Endothelial cell of umbilical vein (primary cell): ENCODE measurements at places on chromosomes 2 and 18. TPM values are rescaled to one million over a fixed set of nuclear protein-coding genes. Genes with fewer than 3 reads are reported as not detected.

The MEP1B gene
- not detected in 2 replicates for polyA plus RNA-seq

DNA sequence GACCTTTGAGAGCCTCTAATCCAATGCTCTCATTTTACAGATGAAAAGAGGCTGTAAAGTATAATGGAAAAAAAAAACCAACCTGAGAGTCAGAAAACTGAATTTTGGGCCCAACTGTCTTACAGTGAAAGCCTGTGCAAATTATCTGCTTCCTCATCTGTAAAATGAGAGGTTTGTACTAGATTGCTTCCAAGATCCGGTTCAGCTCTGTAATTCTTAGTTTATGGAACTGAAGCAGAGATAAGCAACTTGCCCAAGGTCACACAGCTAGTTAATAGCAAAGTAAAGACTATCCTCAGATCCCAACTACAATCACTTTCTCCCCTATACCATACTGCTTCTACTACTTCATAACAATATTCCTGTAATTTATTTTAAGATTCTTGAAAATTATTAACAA lies 6.3 kb downstream of the TLK1 start:
- no peaks in the 10 kb centered on the region for H3K36me3 ChIP-seq
- no peak overlapping the region for H3K4me3 ChIP-seq
- H3K27me3 ChIP-seq = no peaks in the 10 kb centered on the region
- peak; percentile 42 for DNase-seq

GRCh38 chr2:138223319-138223718 lies 259.0 kb downstream of the HNMT start:
- H3K27ac ChIP-seq = no peak overlapping the region
- H3K36me3 ChIP-seq = no peaks in the 10 kb centered on the region
- DNase-seq = no peak
- H3K4me1 ChIP-seq = peaks cover 3% of the 10 kb centered on the region

The PRKCE gene
- polyA plus RNA-seq = 31.5 and 33.9 TPM in 2 replicates

DNA sequence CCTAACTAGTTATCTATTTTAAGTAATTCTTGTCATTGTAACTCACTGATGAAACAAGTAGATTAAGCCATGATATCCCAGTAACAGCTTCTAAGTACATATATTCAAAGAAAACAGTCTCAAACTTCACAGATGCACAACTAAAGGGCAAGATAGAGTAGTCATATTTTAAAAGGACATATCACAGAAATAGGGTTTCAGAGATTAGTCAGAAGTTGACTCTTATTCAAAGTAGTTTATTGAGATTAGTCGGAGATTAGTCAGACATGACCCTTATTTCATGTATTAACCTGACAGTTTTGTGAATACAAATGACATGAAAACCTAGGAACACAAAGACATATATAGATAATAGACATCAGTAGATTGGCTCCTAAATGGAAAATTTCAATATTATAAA lies 15.9 kb upstream of the CHAC2 start:
- H3K4me1 ChIP-seq = peaks cover 3% of the 10 kb centered on the region
- peak; percentile 24 for DNase-seq
- no peak overlapping the region for H3K4me3 ChIP-seq
- H3K27ac ChIP-seq = no peak overlapping the region

DNA sequence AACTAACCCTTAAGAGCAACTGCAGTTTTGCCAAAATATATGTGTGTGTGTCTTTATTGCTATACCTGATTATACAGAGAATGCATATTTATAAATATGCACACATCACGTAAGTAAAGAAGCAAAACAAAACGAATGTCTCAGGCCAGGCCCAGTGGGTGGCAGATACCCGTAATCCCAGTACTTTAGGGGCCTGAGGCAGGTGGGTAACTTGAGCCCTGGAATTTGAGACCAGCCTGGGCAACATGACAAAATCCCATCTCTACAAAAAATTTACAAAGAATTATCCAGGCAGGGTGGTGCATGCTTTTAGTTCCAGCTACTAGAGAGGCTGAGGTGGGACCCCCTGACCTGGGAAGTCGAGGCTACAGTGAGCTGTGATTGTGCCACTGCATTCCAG lies 745.3 kb downstream of the SATB2 start:
- no peaks in the 10 kb centered on the region for H3K36me3 ChIP-seq
- no peaks in the 10 kb centered on the region for H3K27me3 ChIP-seq
- H3K4me1 ChIP-seq = no peaks in the 10 kb centered on the region
- no peak for DNase-seq
- no peak overlapping the region for H3K27ac ChIP-seq
- H3K4me3 ChIP-seq = no peak overlapping the region

The SLC11A1 gene
- 0.03 and 0.08 TPM in 2 replicates for polyA plus RNA-seq

GRCh38 chr18:33673689-33674088 lies 95.7 kb downstream of the ASXL3 start:
- H3K4me1 ChIP-seq = no peaks in the 10 kb centered on the region
- H3K4me3 ChIP-seq = no peak overlapping the region
- no peaks in the 10 kb centered on the region for H3K36me3 ChIP-seq

The TMEM17 gene
- 1.3 and 2.0 TPM in 2 replicates for polyA plus RNA-seq

DNA sequence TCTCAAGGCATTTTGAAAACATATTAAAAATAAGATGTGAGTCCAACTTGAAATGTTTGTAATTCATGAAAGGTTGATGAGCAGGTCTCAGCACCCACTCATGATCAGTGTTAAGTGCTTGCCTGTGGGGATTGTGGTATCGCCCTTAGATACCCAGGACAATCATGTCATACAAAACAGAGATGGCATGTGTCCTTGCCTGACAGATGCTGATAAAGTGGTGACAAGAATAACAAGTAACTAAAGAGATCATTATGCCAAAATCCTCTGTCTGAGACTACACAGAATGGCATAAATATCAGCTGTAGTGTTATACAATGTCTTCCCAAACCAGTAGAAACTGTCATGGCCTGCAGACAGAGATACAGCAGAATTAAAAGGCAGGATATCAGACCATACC lies 930.3 kb downstream of the SUCLG1 start:
- H3K27ac ChIP-seq = no peak overlapping the region
- H3K4me1 ChIP-seq = no peaks in the 10 kb centered on the region
- no peaks in the 10 kb centered on the region for H3K36me3 ChIP-seq
- H3K27me3 ChIP-seq = no peaks in the 10 kb centered on the region

The CRYGD gene
- polyA plus RNA-seq = not detected in 2 replicates

DNA sequence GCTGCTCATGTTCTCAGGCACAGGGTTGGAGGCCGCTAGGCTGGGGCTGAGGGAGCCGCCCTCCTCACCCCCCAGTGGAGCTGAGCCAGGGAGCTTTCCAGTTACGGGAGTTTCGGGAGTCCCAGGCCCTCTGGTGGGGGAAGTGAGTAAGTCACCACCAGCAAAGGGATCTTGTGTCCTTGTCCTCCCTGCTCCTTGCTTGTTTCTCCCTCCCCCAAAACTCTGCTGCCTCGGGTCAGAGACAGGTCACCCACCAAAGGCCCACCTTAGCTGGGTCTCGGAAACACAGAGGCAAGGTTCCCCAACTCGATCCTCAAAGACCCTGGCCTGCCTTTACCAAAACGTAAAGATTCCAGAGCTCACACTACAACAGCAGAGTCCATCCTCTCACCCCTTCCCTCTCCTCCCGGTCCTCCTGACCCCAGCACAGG lies 60.5 kb upstream of the POMC start:
- H3K27ac ChIP-seq = no peak overlapping the region
- H3K27me3 ChIP-seq = no peaks in the 10 kb centered on the region
- H3K4me3 ChIP-seq = no peak overlapping the region
- H3K36me3 ChIP-seq = peaks cover 6% of the 10 kb centered on the region
- DNase-seq = peak; percentile 72

DNA sequence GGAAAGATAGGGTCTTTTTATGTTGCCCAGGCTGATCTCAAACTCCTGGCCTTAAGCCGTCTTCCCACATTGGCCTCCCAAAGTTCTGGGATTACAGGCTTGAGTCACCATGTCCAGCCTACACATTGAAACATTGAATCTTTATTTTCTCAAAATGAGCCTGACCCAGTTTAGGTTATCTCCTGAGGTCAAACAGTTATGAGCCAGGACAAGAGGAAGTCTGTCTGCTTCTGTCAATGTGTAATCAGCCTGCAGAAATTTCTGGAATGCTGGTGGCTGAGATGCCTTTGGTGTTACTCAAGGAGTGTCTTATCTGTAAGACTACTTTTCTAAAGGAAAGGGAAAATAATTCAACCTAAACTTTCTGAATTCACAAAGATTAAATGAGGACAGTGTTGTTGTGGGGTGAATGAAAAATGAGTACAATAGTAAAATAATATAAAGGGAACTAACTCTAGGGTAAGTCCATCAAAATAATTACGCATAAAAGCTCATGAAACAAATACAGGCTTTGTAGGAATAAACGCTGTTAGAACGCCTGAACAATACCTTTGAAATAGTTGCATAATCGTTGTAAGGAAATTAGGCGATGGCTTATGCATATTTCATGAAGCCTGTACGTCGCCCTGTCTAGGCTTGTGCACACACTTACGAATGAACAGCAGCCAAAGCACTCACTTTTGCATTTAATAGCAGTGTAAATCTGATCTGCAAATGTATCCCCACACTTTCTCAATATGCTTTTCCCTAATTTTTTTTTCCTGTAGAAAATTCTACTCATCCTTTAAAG lies 260.8 kb downstream of the RDH14 start:
- peaks cover 2% of the 10 kb centered on the region for H3K36me3 ChIP-seq
- no peaks in the 10 kb centered on the region for H3K27me3 ChIP-seq
- peaks cover 39% of the 10 kb centered on the region for H3K4me1 ChIP-seq
- peak overlapping the region; percentile 44 for H3K4me3 ChIP-seq
- H3K27ac ChIP-seq = peak overlapping the region; percentile 97
- DNase-seq = peak; percentile 94

The SNED1 gene
- 12.4 and 14.1 TPM in 2 replicates for polyA plus RNA-seq

DNA sequence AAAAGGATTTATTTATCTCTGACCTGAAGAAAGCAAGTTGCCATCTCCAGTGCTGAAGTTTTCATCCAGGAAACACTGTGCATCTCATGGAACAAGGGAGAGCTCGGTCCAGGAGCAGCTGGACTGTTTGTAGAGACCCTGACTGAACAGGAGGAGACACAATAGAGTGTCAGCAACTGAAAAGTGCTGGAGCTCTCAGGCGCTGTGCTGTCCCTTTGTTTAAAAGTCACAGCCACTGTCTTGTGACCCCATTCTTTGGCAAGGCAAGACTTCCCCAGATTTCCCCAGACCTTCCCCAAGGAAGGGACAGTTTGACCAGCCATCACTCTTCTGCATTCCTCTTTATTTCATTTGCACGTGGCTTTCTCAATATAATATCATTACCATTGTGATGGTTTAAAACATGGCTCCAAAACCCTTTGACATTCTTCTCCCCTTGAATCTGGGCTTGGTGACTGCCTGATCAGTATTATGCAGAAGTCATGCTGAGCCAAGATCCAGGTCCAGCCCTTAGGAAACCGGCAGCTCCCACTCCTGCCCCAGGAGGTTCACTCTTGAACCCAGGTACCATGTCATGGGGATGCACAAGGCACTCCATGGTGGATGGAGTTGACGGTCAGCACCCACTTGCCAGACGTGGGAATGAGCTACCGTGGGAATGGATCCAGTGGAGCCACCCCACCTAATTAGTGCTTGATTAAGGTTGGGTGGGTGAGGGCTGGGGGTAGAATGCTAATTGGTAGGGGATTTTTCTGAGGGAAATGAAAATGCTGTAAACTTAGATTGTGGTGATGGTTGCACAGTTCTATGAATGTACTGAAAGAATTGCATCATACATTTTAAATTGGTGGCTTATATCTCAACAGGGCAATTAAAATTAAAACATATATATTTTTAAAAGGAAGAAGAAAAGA lies 497.9 kb upstream of the RAB6C start:
- H3K27ac ChIP-seq = no peak overlapping the region
- H3K4me3 ChIP-seq = no peak overlapping the region
- no peaks in the 10 kb centered on the region for H3K36me3 ChIP-seq
- no peak for DNase-seq
- H3K4me1 ChIP-seq = no peaks in the 10 kb centered on the region

DNA sequence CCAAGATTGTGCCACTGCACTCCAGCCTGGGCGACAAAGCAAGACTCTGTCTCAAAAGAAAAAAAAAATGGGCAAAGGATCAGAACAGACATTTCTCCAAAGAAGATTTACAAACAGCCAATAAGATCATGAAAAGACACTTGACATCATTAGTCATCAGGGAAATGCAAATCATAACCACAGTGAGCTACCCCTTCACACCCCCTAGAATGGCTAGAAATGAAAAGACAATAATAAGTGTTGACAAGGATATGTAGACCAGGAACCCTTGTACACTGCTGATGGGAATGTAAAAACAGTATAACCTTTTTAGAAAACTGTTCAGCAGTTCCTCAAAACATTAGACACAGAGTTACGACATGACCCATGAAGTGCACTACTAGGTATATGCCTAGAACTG lies 18.4 kb upstream of the MTERF4 start:
- H3K4me1 ChIP-seq = no peaks in the 10 kb centered on the region
- no peak overlapping the region for H3K4me3 ChIP-seq
- no peaks in the 10 kb centered on the region for H3K27me3 ChIP-seq
- H3K36me3 ChIP-seq = no peaks in the 10 kb centered on the region
- DNase-seq = no peak

The CD207 gene
- not detected in 2 replicates for polyA plus RNA-seq

The CCDC74A gene
- 11.7 and 13.6 TPM in 2 replicates for polyA plus RNA-seq

The FAM98A gene
- polyA plus RNA-seq = 34.6 and 52.8 TPM in 2 replicates

The TRABD2A gene
- 0.45 and 1.0 TPM in 2 replicates for polyA plus RNA-seq

The TRIM54 gene
- polyA plus RNA-seq = 1.6 and 1.7 TPM in 2 replicates

DNA sequence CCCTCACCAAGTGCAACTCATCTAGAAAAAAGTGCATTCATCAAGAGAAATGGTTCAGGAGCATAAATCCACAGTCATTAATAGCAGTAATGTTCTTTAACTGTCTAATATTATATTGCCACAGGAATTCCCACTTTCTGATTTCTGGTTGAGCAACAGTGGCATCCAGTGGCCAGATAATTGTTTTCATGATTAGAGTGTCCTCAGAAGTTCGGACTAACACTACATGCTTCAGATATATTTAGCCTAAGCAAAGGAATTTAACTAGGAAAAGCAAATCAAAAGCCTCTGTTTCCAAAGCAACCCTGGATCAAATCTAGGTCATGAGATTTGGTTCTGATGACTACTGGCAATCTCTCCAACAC lies 9.8 kb upstream of the ERBB4 start:
- no peak overlapping the region for H3K27ac ChIP-seq
- no peaks in the 10 kb centered on the region for H3K27me3 ChIP-seq
- H3K4me3 ChIP-seq = no peak overlapping the region
- DNase-seq = peak; percentile 54
- no peaks in the 10 kb centered on the region for H3K4me1 ChIP-seq

- no peak overlapping the region for H3K4me3 ChIP-seq
- no peak for DNase-seq
- no peaks in the 10 kb centered on the region for H3K36me3 ChIP-seq
- no peaks in the 10 kb centered on the region for H3K4me1 ChIP-seq
- no peak overlapping the region for H3K27ac ChIP-seq
Observed at GRCh38 chr2:223580951-223581350, 21.2 kb downstream of the SCG2 start.

DNA sequence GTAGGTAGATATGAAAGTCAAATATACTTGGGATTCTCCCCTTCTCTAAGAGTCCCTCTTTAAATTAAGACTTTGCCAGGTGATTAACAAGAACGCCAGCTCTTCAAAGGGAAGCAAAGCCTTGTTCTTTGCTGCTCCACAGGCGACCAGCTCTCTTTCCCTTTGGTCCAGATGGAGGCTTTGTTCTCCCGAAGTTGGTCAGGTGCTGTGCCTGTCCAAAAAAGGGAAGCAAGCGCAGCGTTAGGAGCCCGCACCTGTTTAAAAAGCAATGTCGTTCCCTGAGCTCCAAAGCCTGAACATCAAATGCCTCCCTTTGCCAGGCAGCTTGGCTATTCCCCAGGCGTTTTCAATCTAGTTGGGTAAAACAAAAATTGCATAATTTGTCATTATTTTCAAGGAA lies 1913.1 kb upstream of the PIK3C3 start:
- no peak overlapping the region for H3K27ac ChIP-seq
- no peaks in the 10 kb centered on the region for H3K27me3 ChIP-seq
- no peak for DNase-seq
- no peaks in the 10 kb centered on the region for H3K36me3 ChIP-seq
- H3K4me3 ChIP-seq = no peak overlapping the region
